Karpas-422 (cell line): ENCODE measurements at places on chromosomes 3 and 15.

GRCh38 chr3:186220365-186220764 is 111.5 kb upstream of the ETV5 start:
- DNase-seq: no peak

DNA sequence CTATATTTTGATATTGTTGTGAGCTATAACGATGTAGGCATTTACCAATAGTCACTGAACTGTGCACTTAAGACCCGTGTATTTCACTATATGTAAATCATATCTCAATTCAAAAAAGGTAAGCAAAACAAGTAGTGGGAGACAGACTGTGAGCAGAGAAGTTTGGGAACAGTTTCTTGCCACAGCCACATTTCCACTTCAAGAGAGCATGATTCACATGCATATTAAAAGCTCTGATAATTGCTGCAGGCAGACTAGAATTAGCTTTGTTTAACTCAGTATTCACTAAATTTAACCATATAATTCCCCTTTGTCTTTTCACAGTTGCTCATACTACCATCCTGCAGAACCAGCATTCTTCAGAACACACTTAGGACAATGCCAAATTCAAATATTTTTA is 168.4 kb upstream of the ZNF385D start:
- DNase-seq: no peak

DNA sequence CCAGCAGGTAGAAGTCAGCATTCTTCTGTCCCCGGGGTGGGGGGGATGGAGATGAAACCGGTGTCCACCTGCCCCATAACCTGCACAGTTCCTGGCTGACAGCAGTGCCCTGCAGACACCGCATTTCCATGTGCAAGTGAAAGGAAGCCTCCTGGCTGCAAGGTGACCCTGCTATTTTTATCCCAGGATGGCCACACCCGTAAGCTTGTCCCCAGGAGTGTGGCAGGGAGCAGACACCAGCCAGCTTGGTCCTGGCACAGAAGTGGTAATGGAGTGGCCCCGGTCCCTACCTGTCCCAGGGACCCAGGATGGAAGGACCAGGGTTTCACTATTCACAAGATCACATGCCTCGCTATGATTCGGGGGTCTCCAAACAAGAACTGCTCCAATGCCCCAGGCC is 85.3 kb upstream of the RPL32 start:
- no peak for DNase-seq

DNA sequence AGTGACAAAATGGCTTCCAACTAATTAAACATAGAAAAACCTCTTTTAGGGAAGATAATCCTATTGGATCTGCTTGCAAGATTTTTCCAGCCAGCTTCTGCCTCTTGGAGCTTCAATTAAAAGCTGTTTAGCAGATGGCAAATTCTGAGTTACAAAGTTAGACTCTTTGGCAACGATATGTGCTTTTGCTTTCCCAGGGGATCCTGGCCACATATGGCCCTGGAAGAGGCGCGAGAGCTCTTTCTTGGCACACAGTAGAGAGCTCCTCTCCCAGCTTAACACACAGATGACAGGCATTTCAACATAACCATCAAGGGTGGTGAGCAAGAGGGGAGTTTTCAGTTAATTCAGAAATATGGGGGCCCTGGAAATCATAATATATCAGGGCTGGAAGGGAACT is 41.6 kb upstream of the GALNT15 start:
- DNase-seq: peak; percentile 37

DNA sequence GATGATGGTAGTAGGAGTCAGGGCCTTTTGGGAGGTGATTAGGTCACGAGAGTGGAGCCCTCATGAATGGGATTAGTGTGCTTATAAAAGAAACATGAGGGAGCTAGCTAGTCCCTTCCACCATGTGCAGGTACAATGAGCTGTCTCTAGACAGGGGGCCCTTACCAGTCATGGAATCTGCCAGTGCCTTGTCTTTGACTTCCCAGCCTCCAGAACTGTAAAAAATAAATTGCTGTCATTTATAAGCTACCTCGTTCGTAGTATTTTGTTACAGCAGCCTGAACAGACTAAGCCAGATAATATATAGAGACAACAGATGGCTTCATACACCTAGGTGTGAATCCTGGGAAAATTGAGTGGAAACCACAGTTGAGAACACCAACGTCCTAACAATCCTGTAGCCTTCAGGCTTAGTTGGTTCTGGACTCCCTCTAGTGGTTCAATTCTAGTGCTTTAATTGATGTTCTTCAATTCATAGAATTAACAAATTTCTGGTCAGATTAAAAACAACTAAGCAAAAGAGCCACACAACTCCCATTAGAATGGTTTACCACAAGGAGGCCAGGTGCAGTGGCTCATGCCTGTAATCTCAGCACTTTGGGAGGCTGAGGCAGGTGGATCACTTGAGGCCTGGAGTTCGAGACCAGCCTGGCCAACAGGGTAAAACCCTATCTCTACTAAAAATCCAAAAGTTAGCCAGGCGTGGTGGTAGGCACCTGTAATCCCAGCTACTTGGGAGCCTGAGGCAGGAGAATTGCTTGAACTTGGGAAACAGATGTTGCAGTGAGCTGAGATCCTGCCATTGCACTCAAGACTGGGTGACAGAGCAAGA is 21.3 kb upstream of the GATM start:
- peak; percentile 78 for DNase-seq

- no peak for DNase-seq
Observed at GRCh38 chr15:39488961-39489360, 91.9 kb upstream of the THBS1 start.

- no peak for DNase-seq
Observed at GRCh38 chr15:25345943-25346342, 92.9 kb downstream of the UBE3A start.

DNA sequence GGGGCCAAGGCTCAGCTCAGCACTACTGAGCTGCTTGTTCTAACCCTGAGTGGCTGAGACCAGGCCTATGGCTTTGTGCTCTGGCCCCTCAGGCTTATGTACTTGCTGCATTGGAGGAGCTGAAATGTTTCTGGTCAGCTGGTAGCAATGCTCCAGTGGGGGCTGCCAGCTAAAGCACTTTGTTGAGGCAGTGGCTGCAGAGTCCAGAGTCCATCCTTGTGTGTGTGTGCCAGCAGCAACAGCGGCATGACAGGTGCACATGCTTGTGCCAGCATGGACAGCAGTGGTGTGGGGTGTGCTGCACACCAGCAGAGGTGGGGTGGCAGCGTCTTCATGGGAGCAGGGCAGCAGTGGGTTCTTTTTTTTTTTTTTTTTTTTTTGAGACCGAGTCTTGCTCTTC is 169.1 kb downstream of the VPS8 start:
- no peak for DNase-seq

DNA sequence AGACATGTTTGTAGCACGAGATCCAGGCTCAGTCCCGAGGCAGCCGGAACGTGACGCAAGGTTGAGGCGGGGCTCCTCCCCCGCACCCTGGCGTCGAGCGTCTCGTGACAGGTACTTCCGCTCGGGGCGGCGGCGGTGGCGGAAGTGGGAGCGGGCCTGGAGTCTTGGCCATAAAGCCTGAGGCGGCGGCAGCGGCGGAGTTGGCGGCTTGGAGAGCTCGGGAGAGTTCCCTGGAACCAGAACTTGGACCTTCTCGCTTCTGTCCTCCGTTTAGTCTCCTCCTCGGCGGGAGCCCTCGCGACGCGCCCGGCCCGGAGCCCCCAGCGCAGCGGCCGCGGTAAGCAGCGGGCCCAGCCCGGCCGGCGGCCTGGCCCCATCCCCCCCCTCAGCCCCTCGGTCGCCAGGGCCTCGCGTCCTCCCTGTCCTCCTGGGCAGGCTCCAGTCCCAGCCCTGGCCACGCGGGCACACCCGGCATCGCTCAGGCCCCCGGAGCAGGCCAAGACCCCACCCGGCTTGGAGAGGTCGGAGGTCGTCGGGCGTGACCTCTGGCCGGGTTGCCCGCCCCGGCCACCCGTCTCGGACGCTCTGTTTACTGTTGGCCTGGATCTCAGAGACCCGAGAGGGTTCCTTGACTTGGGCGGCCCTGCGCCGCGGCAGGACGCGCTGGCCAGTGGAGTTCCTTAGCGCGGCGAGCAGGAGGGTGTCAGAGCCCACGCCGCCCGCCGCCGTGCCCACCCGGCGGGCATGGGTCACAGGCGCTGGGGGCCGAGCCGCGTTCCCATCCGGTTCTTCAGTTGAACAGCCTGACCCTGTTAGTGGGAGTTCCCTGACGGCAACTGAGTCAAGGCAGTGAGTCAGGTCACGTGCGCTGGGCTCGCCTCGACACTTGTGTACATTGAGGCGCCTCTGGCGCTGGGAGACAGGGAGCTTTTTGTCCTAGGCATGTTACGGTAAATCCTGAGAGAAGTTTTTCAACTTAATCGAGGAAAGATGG is at the start of gene RAB7A:
Gene RAB7A, plus strand, starts transcription at position 161 of the 994 bp plus-strand sequence. CDS start 69,185 bp downstream, outside the sequence.
- DNase-seq: peak; percentile 99

- no peak for DNase-seq
Observed at GRCh38 chr15:47506329-47507100, 210.8 kb upstream of the SEMA6D start.

DNA sequence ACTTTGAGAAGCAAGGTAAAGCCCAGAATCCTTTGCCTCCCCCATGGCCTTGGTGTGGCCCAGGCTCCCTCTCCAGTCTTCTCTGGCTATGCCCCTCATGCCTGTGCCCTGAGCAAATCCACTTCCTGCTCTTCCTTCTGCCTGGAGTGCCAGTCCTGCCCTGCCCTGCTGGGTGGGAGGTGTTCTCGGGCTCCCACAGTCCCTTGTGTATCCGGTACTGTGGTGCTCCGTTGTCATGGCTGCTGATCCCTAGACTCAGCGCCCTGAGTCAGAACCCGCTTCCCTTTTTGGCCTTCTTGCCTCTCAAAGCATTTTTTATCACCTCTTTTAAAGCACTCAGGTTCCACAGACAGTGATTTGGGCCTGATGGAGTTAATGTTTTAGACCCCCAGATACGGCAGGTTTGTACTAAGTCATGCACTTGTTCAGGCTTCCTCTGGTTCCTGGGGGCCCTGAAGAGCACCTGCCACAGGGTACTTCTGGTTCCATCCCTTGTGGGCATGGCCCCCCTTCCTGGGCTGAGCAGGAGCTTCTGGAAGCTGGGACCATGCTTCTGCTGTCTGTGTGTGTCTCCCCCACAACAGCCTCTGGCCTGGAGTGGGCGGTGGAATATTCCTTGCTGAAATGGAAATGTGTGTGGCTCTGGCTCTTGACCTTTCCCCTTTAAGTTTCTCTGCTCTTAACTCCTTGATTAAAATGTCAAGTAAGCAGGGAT is 29.6 kb upstream of the ADAMTS7 start:
- DNase-seq: peak; percentile 71

- no peak for DNase-seq
Observed at GRCh38 chr3:111956995-111957734, 21.7 kb upstream of the ABHD10 start.

DNA sequence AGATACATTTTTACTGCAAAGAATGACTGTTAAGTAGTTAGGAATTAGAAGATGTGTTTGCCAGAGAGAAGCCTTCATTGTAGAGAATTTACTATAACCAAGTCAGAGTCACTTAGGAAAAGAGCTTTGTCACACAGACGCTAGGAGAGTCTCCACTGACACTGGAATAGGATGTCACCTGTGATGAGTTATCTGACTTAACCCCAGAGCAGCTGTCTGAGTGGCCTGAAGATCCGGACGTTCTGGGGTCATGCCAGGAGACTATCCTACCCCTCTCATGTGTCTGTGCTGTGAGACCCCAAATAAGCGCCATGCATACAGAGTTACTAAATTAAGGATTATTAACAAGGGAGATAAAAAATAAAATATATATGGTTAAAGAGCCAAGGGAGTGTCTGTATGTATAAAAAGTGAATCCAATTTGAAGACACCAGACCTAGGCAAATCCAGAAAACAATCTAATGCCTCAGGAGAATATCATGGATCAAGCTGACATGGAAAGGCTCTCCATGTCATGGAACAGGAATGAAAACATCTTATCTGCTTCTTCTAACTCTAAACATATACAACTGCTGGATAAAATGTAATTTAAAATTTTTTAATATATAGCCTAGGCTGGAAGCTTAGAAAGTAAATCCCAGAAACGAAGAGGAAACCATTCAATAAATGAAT is 43.5 kb downstream of the ITGB5 start:
- DNase-seq: no peak

DNA sequence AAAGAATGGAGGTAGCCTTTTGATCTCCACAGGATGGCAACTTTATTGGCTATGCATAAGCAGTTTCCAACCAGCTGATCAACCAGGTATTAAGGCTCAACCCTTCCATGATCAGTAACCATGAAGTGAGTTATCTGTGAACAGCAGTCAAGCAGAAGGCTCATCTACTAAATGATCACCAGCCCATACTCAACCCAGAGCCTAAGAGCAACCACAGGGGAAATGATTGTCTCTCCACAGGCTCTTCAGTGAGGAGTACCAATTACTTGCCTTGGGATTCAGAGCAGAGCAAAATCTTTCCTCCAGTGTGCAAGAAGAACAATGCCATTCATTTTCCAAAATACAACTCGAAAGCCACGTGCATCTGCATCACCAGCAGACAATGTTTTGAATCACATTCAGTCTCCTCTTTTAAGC is 754.8 kb downstream of the ROBO1 start:
- no peak for DNase-seq

DNA sequence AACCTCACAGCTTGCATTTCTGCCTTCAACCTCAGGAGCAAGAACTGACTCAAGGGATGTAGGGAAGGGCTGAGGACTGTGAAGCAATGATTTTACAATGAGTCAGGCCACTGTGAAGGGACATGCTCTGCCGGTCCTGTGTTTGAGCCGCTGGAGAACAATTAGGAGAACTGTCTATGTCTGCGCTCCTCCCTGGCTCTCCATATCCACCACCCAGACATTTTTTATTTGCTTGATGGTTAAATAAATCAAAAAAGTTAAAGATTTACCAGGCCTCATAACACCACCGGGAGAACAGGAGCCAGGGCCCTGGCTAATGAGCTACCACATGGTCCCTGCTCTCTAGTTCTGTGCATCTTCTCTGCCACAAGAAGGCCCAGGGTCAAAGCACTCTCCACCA is 29.6 kb downstream of the SEC61A1 start:
- DNase-seq: no peak

GRCh38 chr3:32401556-32402081 is 10.0 kb downstream of the CMTM7 start:
- DNase-seq: no peak

- DNase-seq: no peak
Observed at GRCh38 chr3:104646196-104646595, 720.5 kb upstream of the ALCAM start.

DNA sequence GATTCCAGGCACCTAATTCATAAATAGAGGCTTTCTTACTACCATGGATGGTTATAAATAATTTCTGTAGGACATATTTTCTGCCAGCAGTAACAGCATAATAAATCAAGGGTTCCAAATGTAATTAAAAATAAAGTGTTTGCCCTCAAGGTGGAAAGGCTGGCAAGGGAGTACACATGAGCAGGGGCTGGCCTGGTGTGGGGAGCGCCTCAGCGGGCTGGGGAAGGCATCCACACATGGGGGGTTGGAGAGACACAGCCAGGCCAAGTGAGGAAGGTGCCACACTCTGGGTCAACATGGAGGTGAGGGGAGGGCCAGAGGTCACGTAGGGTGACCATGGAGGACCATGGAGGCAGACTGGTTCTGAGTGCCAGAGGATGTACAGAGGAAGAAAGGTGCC is 65.8 kb upstream of the OCA2 start:
- no peak for DNase-seq
